ENCODE measurements at places on chromosomes 3 and 15.

GRCh38 chr3:133855772-133856171, 39.9 kb downstream of the RAB6B start:
- DNase-seq = no peak

DNA sequence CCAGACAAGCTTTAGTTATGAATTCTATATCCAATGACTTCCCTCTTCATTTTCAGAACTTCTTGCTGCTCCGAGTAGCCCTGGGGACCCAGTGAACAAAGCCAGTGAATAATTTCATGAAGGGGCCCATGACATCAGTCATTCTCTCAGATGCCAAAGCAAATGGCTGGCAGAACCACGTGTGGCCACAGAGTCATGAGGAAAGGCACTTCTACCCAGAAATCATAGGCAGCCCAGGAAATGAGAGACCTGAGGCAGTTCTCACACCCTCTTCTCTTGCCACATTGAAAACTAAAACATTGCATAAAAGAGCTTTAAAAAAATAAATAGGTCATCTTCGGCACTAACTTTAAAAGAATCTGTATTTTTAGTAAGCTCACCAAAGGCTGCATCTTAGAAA, 4.3 kb upstream of the UACA start:
- no peak for DNase-seq

- DNase-seq = no peak
Observed at GRCh38 chr3:138203938-138204337, 16.8 kb downstream of the ARMC8 start.

- no peak for DNase-seq
Observed at GRCh38 chr15:89406940-89407607, 72.5 kb upstream of the POLG start.
